ENCODE measurements at places on chromosomes 7 and 10.
A peak's percentile ranks its signal among the peaks of the same experiment; 100 is the strongest.

DNA sequence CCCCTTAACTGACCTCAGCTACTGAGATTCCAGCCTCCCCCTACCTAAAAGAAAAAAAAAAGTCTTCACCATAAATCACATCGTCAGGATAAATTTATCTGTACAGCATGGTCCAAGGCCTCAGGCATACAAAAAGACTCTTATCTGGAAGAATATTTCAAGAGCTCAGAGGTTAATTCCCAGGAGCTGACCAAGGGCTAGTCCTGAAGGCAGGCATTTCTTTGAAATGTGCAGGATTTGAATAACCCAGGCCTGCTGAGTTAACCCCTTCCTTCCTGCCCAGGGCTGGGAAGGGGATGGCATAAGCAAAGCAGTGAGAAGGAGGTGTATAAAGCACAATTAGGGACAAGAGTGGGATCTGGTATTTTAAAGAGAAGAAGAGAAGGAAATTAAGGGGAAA lies 111.2 kb downstream of the RNLS start:
- no peak for DNase-seq

GRCh38 chr10:102085336-102085735 lies 20.2 kb downstream of the HPS6 start:
- DNase-seq = no peak

DNA sequence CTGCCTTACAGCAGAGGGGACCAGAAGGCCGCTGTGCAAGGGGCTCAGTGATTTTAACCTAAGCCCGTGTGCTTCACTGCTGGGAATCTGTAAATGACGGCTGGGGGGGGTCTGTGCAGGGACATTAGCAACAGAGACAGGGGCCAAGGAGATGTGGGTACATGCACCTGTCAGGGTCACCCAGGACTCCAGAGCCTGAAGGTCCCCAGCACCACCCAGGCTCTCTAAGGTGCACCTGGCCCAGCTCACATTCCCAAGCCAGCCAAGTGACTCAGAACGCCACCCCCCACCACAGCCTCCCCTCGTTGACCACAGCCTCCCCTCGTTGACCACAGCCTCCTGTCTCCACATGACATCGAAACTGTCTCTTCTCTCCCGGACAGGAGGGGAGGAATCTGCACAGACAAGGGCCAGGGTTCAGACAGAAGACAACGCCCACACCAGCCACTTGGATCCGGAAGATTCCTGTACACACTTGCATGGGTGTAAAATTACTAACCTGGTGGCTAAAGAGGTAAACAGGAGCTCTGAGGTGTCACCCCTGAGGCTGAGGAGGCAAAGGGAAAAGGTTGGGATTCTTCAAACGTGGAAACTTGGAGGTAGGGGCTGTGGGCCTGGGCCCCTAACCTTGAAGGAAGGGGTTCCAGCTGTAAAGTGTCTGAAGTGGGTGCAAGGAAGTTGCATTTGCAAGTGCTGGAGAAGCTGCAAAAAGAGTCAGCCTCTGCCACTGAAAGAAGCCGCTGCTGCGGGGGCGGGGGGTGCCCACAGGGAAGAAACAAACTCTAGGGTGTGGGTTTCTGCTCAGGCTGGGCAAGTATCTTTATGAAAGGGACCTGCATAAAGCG lies 27.0 kb downstream of the CALML3 start:
- peak; percentile 46 for DNase-seq

DNA sequence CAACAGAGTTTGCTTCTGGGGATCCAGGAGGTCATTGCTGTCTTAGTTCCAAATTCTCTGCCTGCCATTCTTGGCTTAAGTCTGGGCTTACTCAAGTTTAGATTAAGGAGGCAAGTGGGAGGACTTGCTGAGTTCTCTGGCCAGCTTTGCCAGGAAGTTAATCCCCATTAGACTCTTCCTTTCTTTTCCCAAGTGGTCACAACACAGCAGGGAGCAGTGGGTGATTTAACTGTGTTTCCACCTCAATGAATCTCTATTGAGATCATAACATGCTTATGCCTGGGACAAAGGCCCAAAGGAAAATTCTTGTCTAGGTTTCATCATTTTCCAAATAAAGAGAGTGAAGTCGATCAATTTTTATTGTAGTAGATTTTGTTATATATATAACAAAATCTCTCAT lies 1159.6 kb downstream of the SORCS3 start:
- DNase-seq = no peak

DNA sequence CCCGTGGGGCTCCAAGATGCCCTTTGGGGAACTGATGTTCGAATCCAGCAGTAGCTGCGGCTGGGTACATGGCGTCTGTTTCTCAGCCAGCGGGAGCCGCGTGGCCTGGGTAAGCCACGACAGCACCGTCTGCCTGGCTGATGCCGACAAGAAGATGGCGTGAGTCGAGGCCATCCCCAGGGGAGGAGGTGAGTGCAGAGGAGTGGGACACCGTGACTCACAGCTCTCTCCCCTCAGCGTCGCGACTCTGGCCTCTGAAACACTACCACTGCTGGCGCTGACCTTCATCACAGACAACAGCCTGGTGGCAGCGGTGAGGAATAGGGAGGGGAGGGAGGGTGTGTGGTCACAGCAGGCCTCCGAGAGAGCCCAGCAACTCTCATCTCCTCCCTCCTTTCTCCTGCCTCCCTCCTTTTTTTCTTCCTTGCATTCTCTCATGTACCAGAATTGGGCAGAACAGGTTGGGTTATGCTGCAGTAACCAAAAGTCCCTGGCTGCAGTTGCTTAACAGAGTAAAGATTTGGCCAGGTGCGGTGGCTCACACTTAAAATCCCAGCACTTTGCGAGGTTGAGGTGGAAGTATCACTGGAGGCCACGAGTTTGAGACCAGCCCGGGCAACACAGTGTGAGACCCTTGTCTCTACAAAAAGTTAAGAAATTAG lies 16.5 kb downstream of the ARPC1B start:
- DNase-seq = no peak

All from activated naive CD4-positive, alpha-beta T cell treated with anti-CD3 and anti-CD28 coated beads, Interleukin-2, amount 10 ng/mL, durations not matched to agents 7 days and 5 days (primary cell).